ENCODE measurements at places on chromosomes 12 and 14. TPM values are rescaled to one million over a fixed set of nuclear protein-coding genes. Genes with fewer than 3 reads are reported as not detected.

The SH2B3 gene
- 41.9 TPM for total RNA-seq

The FAM90A1 gene
- total RNA-seq: 0.17 TPM

The KIF26A gene
- total RNA-seq: 1.7 TPM

The SOX5 gene
- 2.0 TPM for total RNA-seq

The RBP5 gene
- total RNA-seq: 0.46 TPM

The ANKRD52 gene
- total RNA-seq: 9.1 TPM

The TAS2R31 gene
- total RNA-seq: not detected

DNA sequence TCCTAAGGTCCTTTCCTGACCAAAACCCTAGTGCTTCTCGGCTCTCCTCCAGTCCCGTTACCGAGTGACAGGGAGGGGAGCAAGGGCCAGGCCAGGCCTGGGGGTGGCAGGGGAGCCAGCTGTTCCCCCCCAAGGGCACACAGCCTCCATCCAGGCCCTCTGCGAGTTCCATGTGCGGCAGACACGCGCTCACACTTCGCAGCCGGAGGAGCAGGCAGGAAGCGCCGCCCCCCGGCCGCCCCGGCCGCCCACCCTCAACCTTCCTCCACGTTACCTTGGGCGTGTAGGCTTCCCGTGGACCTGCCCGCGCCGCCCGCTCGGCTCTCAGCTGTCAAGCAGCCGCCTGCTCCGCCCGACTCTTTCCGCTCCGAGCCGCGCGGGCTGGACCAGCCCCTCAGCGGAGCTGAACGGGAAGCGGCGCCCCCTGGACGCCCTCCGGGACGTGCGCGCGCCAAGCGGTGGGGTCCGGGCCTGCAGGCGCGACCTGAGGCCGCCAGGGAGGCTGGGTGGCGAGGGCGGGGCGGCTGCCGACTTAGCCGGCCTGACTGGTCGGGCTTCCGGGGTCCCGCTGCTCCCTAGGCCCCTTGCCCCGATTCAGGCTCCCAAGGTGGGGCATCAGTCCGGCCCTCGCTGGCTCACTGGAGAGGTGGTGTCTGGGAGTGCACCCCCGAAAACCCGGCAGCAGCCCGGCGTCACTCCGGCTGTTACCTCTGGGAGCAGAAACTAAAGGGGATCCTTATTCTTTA, at the start of gene CRACR2A:
TSS of gene CRACR2A (minus strand) at position 369 of the 746 bp plus-strand sequence. CDS start 56,110 bp downstream, outside the sequence.
- DNase-seq: peak; percentile 81

- no peak for DNase-seq
These were observed 1.3 kb downstream of the AP1G2 start for GRCh38 chr14:23566112-23566777.

GRCh38 chr12:20487519-20487918, 119.2 kb downstream of the PDE3A start:
- DNase-seq: no peak

- DNase-seq: no peak
These were observed 24.4 kb downstream of the ETV6 start for GRCh38 chr12:11673666-11674461.

GRCh38 chr12:132397934-132398385, 68.6 kb upstream of the GALNT9 start:
- DNase-seq: no peak

GRCh38 chr12:14261096-14261495, 104.4 kb upstream of the ATF7IP start:
- DNase-seq: no peak

Measured in Daoy (cell line).